ENCODE measurements at places on chromosomes 5 and 9.

GRCh38 chr9:91116211-91116610 is 245.5 kb downstream of the AUH start:
- DNase-seq, result no peak

- no peak for DNase-seq
Observed at GRCh38 chr5:98314292-98314691, 459.2 kb upstream of the RGMB start.

GRCh38 chr5:141742866-141743851 is 61.1 kb upstream of the ARAP3 start:
- no peak for DNase-seq

- DNase-seq, result no peak
Observed at GRCh38 chr5:3844266-3844665, 248.6 kb downstream of the IRX1 start.

GRCh38 chr9:121824651-121825030 is 173.2 kb downstream of the DAB2IP start:
- DNase-seq, result no peak

GRCh38 chr5:135670588-135670987 is 91.8 kb upstream of the CXCL14 start:
- DNase-seq, result no peak

DNA sequence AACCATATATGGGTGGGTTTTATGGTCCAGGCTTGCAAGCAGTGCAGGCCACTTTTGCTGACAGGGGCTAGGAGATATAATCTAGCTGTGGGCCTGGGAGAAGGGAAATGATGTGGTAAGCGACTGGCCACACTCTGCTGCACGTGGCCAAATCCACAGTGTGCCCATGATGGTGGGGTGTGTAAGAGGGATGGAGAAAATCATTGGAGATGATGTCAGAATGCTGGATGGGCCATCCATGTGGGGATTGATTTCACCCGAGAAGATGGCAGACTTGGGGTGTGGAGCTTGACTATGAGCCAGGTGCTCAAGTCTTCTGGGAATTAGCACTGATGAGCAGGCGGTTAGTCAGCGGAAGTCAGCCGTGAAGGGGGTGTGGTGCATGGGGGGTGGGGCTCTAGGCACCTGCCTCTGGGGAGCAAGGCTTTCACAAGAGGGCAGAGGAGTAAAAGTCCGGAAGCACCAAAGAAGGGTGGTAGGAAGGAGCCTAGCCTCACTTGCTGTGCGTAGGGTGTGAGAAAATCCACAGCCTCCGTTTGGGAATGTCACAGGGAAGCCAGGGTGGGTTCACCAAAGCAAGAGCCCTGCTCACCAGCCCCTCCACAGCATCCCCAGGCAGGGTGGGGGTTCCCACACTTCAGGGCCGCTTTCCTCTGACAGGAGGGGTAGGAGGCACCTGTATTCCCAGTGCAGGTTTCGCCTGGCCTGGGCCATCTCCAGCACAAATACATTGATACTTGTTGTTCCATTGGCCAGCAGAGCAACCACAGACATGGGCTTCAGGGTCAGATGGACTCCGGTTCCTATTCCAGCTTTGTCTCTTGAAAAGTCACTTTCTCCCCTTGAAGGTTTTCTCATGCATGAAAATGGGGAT is 44.5 kb upstream of the ANGPTL2 start:
- DNase-seq, result no peak

DNA sequence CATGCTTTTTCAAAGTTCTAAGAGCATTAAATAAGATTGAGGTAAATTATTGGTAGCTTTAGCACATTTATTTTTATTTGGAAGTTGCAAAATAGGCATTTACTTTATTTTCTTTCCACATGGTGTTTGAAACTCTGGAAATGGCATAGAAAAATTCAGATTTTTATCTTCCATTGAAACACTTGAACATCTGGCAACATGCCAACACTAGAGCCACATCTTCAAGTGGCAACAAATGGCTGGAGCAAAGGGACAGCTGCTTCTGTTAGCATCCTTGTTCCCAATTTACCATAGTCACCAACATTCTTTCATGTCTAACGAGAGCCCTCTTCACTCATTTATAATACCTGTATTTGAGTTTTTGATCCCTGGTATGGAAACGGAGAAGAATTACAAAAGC is 539.9 kb downstream of the ZNF608 start:
- no peak for DNase-seq

GRCh38 chr5:3598769-3599211 is 3.2 kb downstream of the IRX1 start:
- no peak for DNase-seq

DNA sequence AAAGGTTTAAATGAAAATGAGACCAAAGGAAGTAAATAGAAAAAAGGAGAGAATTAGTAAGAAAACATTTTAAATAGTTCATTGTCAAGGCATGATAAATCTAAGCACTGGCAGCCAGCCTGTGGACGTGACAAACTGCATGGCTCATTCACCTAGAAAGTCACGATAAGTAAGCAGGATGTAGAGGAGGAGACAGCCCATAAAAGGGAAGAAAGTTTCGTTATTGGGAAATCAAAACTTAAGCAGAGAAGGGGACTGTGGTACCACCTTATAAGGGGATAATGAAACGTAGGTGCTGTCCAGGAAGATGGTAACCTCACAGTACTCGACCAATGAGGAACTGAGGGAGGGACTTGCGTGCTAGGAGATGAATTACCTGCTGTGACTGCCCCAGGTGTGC is 494.5 kb upstream of the GRAMD2B start:
- DNase-seq, result no peak

DNA sequence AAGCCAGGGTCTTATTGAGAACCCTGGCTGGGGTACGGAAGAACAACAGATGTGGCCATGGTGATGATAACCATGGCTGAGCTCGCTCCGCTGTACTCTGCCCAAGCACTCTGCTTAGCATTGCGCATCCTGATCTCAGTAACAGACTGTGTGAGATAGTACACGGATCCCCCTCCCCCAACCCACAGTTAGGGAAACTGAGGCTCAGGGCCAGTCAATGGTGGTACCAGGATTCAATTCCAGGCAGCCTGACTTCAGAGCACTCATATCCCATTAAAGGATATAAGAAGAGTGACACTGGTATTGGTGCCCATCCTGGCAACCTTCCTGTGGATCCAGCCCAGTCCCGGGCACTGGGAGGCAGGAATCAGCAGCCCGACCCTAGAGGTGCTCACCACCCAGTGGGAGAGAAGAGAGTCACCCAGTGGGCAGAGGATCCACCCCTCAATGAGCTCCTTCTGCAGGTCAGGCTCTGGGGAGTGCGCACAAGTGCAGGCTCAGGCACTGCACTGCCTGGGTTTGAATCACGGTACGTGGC is 26.5 kb upstream of the KIF12 start:
- DNase-seq, result no peak

DNA sequence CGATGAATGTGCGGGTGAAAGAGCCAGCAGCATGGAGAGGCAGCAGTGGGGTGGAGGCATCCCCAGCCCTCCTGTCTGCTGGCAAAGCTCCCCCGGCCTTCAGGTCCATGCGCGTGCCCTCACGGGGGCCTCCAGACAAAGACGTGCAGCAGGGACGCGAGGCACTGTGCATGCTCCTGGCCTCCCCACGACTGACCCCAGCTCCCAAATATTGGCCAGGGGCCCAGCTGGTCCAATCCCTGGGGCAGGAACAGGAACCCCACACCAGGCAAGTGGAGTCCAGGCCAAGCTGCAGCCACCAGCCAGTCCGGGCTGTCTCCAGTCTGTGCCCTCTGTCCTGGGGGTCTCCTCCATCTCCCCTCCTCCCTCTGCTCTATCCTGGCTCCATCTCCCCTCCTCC is 33.5 kb upstream of the LRRC14B start:
- DNase-seq, result no peak

DNA sequence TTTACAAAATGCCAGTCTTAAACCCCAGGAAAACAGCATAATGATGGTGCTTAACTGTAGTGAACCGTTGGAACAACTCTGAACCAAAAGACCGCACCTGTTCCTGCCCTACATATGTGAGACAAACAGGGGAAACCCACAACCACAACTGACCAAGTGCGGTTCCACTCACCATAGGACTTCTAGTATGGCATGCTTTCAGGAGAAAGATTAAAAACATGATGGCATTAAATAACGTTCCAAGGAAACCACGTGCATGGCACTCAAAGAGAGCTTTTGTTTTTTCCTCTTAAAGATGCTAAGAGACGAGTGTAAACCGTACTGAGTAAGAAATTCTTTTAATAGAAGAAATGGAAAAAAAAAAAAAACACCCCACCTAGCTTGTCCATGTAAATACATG is 119.8 kb downstream of the SSBP2 start:
- DNase-seq, result peak; percentile 59

DNA sequence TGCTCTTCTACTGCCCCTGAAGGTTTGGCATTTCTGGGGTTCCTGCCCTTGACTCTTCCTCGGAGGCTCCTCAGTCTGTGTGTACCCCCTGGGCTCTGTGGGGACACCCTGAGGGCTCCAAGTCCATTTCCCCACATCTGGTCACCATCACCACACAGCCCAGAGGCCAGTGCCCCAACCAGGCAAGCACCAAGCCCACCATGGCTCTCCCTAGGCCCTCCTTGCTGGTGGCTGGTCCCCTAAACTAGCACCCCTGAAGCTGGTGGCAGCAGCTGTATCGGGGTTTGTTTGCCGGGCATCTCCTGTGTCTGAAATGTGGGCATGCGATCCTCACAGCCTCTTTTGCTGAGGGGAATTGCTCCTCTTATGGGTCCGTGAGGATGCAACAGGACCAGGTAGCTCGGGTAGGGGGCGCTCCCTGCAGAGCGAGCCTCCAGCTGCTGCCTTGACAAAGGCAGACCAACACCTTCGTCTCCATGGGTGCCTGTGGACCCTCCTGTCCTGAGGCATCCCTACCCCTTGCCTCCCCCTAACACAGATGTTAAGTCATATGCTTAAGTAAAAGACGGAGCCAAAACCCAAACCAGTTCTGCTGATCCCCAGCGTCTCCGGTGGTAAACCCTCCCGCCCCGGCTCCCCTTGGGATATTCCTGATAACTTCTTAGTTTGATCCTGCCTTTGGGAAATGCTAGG is 138.9 kb upstream of the IRX4 start:
- DNase-seq, result no peak

- DNase-seq, result no peak
Observed at GRCh38 chr9:130903194-130904069, 6.8 kb upstream of the QRFP start.

GRCh38 chr9:115777610-115778009 is 376.0 kb upstream of the PAPPA start:
- no peak for DNase-seq

- no peak for DNase-seq
Observed at GRCh38 chr5:105956456-105957196, 1714.1 kb downstream of the EFNA5 start.

GRCh38 chr5:43287493-43287892 is 25.7 kb downstream of the HMGCS1 start:
- DNase-seq, result no peak

DNA sequence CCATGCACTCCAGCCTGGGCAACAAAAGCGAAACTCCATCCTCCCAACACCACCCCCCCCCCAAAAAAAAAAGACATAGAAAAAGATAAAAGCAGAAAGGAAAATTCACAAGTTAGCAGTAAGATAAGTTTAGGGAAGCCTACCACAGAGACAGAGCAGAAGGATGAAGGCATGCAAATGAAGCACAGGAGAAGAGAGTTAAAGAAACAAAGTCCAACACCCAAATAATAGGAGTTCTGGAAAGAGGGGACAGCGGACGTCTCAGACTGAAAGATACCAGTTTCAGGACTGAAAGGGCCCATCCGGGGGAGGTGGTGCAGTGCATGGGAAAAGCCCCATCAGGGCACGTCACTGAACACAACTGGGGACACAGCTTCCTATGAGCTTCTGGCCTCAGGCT is 54.3 kb downstream of the OTULIN start:
- DNase-seq, result no peak

- DNase-seq, result no peak
Observed at GRCh38 chr9:114677418-114677817, 4.6 kb downstream of the TEX48 start.

DNA sequence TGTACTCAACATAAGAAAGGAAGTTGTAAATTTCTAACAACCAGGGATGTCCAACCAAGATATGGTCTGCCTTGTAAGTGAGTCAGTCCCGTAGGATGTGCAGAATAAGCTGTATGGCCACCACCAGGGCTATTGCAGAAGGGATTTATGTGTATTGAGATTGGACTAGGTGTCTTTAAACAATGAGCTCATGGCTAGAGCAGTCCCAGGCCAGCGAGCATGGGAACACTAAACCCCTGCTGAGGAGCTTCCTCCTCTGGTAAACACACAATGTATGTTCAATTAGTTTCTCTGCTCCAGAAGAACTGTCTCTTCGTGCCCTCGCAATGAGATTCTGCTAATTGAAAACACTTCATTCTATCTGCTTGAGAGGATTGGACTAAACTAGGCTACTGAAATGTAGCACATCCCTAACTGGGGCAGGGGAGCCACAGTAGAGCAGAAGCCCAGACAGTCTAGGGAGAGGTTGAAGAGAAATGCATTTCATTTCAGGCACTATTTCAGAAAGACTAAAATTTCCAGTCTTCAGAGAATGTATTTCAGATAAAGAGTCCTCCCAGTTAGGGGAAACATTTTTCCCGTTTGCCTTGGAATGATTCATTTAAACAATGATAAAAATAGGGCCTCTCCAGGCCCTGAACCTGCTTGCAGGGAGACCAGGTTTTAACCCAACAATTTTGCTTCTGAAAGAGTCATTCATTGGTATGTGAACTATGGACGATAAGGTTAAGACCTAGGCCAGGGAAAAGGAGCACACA is 154.7 kb downstream of the FAM114A2 start:
- no peak for DNase-seq

- peak; percentile 19 for DNase-seq
Observed at GRCh38 chr9:27276193-27277030, 20.5 kb downstream of the EQTN start.

DNA sequence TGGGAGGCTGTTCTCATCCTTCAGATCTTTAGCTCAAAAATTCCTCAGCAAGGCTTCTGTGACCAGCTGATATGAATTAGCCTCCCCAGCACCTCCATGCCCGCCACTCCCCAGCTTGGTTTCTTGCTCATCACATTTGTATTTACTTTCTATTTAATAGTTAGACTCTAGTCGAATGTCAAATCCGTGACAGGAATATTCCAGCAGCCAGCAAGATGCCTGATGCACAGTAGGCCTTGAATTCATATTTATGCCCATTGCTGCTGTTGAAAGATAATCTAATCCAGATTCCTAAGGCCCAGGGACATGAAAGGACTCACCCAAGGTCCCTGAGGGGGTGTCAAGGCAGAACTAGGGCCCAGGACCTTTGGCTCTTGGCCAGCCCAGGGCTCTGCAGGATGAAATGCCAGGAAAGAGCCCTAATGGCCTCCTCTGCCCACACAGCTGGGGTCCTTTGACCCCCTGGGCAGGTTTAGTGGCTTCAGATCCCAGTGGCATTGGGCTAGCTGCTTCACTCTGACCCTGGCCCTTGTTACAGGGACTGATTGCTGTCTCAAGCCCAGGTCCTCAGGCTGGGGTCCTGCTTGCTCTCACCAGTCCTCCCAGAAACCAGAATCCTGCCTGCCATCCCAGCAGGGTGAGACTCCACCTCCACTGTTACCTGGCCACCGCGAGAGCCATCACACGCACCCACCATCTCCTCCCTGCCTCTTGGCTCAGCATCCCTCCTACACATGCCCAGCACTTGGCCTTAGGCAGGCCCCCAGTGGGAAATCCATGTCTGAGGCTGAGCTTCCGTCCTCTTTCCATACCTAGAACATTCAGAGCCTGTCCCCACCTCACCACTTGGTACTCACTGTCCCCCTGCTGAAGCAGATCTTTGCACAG is 7.3 kb downstream of the CSF1R start:
- DNase-seq, result no peak
